Bronchus fibroblast of lung (primary cell): ENCODE measurements at places on chromosomes 7 and 10. TPM values are rescaled to one million over a fixed set of nuclear protein-coding genes. Genes with fewer than 3 reads are reported as not detected.

The NEURL1 gene
- total RNA-seq: 0.15 and 0.17 TPM in 2 replicates

The PILRA gene
- total RNA-seq: under 0.01 TPM in 1 of 2 replicates, not detected in the other

The TFR2 gene
- total RNA-seq: 0.17 and 0.30 TPM in 2 replicates

The FFAR4 gene
- total RNA-seq: not detected in 2 replicates

The HGF gene
- total RNA-seq: 30.3 and 35.1 TPM in 2 replicates

The LIPM gene
- not detected in 2 replicates for total RNA-seq

The FOXI2 gene
- not detected in 2 replicates for total RNA-seq

The GSTK1 gene
- 146 and 153 TPM in 2 replicates for total RNA-seq
